ENCODE measurements at places on chromosomes 2 and 18.

DNA sequence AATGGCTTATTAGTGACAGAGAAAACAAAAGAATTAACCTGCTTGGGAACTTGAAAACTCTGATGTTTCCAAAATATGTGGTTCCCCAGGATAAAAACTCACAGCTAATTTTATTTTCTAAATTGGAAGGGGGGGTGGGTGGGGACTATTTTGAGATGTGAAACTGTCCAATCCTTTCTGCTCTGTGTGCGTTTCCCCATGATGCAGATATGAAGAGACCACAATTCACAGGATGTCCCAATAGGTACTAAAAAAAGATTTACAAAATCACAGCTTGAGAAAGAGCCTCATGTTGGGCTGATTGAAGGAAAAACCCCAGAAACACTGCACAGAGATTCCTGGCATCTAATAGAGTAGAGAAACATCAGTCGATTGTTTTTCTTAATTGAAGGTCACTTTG is 273.2 kb downstream of the ARHGAP15 start:
- no peak for DNase-seq

DNA sequence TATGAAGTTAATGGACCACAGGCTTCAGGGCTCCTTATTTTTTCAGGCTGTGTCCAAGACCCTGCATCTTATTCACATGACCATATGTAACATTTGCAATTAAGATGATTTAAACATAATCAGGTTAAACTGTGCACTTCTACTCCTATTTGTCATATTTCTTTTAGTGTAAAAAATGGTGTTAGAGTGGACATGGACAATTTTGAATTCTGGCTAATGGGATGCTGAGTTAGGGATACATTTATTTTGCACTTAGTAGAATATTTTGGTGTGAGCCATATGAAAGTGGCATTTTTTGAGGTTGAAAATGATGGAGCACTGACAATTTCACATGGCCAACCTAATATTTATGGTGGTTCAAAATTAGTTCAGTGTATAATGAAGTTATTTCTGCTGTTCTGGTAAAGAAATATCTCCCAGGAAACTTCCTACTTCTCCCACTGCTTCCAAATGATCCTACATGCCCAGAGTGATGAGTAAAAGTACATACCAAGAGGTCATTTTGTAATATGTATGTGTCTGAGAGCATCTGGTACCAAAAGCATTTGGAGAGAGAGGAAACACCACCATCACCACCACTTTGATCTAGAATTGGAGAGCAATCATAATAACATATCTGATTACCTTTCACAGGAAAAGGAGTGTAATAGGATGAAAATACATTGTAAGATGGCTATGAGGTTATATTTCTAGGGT is 36.0 kb downstream of the GULP1 start:
- no peak for DNase-seq

DNA sequence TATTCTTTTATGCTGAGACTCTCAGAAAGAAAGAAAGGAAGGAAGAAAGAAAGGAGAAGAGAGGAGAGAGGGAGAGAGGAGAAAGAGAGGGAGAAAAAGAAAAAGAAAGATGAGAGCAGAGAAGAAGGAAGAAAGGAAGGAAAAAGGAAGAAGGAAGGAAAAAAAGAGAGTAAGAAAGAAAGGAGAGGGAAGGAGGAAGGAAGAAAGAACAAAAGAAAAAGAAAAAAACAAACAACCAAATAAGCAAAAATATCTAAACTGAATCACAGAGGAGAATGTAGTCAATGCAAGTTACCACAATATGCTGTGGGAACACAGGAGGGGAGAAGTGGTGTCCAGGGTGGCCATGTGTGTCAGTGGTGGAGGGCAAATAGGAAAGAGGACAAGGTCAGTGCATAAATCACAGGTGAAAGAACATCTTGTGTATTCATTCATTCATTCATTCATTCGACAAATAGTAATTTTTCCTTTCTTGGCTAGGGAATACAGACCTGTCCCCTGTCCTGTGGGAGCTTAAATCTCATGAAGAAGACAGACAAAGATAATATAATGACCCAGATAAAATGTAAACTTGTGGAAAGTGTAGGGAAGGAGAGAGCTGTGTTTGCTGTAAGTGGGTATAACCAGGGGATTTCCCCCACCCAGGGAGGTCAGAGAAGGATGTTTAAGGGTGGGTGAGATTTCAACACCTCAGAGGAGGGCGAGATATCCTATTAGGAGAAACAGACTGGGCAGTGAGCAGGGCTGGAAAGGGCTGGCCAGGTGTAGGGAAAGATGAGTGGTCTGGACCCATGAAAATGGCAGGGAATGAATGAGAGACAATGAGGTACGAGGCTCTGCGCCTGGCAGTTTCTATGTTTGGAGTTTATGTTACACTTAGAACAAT is 50.7 kb downstream of the IL1R2 start:
- DNase-seq, result no peak

- no peak for DNase-seq
Measured at GRCh38 chr2:232432598-232433184, 23.3 kb upstream of the ALPI start.

DNA sequence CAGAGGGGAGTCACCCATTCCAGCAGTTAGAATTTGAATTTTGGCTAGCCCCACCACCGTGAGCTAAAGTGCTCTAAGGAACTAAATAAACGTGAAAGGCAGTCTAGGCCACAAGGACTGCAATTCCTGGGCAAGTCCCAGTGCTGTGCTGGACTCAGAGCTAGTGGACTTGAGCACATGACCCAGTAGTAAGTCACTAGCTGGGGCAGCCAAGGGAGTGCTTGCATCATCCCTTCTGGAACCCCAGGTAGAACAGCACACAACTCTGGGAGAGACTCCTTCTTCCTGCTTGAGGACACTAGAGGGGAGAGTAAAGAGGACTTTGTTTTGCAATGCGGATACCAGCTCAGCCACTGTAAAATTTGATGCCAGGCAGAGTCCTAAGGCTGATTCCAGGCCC is 672.2 kb downstream of the CPS1 start:
- no peak for DNase-seq

DNA sequence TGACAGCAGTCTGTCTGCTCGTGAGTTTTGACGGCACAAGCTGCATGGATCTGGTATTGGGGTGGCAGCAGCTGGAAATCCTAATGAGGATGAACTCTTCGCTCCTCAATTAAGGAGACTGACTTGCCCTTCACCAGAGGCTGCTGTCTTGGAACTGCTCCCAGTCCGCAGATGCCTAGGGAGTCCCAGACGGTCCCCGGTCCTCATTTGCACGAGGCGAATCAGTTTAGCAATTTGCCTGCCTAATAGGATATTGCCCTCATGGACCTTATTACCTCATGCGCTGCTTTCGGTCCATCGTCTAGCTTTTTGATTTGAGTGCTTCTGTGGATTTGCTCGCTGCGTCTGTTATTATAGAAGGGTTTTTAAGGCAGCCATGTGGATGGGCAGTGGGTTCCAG is 40.6 kb downstream of the ASAP2 start:
- DNase-seq, result no peak

- DNase-seq, result no peak
Measured at GRCh38 chr2:170481201-170481600, 233.9 kb upstream of the SP5 start.

GRCh38 chr2:182933629-182934028 is 67.2 kb upstream of the FRZB start:
- DNase-seq, result no peak

DNA sequence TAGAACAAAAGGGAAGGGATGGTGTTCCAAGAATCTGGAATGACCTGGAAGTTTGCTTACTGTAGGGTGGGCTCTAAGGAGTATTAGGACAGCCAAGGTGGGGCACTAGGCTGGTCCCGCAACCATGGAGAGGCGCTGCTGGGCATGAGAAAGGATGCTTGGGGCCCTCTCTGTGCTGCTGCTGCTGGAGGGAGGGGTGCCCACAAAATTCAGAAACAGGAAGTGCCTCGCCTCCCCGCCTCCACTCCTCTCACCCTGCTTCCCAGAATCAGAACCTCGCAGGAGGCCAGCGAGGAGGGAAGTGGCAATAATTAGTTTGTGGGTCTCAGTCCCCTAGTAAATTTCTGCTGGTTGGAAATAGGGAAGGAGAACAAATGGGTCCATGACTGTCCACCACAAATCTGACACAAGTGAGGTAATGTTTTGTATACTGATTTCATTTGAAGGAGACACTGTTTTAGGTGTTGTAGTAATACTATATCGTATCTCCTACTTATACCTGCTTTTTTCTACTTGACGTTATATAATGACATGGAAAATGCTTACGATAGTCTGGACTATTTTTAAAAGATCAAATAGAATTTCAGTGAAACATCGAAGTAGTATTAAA is 7.9 kb upstream of the PDCL3 start:
- peak; percentile 59 for DNase-seq

- no peak for DNase-seq
Measured at GRCh38 chr2:68345129-68345875, 19.8 kb upstream of the PLEK start.

GRCh38 chr18:63894106-63894772 is 6.7 kb downstream of the SERPINB2 start:
- no peak for DNase-seq

- peak; percentile 73 for DNase-seq
Measured at GRCh38 chr2:27720004-27720551, 51.4 kb upstream of the MRPL33 start.

GRCh38 chr2:132902626-132903025 is 232.6 kb upstream of the LYPD1 start:
- DNase-seq, result no peak

DNA sequence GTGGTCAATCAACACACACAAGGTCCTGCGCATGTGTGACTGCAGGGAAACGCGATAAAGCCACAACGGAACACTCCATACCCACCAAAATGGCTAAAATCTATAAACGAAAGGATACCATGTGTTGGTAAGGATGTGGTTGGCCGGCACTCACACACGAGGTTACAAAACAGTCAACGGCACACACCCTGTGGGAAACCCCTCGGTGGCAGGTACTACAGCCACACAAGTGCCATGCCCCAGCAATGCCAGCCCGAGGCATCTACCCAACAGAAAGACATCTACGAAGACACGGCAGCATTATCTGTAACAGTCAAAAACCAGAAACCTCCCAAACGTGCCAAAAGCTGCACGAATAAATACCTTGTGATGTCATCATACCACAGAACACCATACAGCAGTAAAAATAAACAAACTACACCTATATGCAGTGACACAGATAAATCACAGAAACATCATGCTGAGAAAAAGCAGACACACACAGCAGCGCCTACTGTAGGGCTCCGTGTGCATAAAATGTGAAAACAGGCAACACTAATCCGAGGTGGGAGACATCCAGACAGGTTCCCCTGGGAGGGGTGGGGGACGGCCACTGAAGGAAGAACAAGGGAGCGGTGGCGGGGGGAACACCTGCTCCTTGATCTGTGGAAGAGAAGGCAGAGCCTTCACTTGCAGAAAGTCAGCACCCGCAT is 36.7 kb downstream of the HDAC4 start:
- no peak for DNase-seq

DNA sequence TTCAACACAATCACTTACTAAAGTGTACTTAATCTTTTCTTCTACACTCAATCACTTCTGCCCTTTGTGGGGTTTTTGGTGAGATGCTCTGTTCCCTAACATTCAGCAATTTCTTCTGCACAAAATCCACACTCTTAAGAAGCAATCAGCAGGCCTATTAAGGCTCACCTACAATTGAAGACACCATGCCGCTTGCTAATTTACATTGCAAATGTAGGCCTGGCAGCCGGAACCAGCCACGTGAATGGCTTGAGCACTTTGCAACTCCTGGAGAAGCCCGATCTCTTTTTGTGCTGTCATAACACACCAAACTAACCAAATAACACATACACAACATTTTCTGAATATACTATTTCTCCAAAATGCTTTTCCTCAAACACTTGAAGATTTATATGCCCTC is 66.3 kb downstream of the NYAP2 start:
- no peak for DNase-seq

DNA sequence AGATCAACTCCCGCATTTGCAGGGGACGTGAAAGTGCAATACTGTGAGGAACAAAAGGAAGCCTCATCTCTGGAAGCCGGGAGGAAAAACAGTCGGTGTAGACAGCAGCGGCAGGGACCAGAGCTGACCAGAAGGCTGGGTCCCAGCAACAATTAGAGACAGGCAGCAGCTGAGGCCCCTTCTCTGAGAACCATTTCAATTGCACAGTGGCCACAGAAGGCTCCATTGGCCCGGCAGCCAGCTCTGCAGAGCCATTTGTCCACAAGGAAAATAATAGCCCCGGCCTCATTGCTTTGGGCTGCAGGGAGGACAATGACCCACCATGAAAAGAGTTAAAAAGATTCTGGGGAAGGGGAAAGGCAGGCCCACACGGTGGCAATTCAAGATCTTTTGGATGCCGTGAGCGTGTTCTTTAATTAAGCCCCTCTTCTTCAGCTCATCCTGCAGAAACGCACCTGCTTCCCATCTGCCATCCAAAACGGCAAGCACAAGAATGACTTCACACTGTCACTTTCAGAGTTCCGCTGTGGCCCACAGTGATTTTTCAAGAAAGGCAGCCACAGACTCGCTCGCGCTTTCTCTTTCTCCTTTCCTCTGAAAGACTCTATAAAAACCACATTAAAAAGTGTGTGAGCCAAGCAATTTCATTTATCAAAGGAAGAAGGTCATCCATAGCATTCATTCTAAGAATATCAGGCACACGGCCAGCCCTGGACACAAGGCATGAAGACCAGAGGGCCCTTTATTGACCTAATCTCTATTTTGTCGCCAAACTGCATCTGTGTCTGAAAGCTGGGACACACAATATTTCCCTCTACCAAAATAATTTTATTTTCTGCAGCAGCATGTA is 293.6 kb downstream of the SOX11 start:
- no peak for DNase-seq

DNA sequence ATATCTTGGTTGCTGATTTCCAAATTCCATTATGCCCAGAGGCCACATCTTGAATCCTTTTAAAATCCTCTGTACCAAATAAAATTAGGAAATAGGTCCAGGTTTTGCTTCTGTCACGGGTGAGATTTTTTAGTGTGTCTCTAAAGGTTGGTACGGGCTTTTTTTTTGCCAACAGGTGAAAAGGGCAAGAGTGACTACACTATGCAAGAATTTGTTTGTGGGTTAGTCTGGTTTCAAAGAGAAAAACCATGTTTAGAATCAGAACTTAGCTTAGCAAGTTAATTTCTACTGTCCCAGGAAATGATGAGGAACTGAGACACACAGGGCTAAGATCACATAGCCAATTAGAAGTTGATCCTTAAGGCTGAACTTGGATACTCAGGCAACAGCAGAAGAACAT is 41.7 kb downstream of the POLR1A start:
- no peak for DNase-seq

GRCh38 chr2:204268971-204269370 is 276.3 kb upstream of the PARD3B start:
- no peak for DNase-seq

Data from stimulated activated CD8-positive, alpha-beta memory T cell treated with anti-CD3 and anti-CD28 coated beads, Interleukin-4, amount 100 ng/mL, for 48 hours (primary cell).